Cortex of kidney (tissue), 1 donor: ENCODE measurements at places on chromosomes 5 and 9.

- DNase-seq: no peak
Measured at GRCh38 chr9:121373011-121373729, 3.1 kb upstream of the STOM start.

DNA sequence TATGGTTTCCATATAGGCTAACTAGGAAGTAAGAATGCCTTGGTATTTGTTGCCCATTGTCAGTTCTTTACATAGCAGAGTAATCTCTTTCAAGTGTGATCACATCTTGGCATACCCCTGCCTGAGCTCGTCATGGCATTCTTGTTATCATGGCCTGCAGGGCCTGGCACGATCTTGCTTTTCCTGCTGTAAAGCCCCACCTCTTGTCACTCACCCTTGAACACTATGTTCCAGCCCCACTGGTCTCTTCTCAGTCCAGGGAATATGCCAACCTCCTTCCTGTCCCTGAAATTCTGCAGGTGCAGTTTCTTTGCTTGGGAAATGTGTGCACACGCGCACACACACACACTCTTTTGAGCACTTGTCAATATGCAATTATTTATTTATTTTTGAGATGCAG, 250.2 kb upstream of the DMRT1 start:
- no peak for DNase-seq

DNA sequence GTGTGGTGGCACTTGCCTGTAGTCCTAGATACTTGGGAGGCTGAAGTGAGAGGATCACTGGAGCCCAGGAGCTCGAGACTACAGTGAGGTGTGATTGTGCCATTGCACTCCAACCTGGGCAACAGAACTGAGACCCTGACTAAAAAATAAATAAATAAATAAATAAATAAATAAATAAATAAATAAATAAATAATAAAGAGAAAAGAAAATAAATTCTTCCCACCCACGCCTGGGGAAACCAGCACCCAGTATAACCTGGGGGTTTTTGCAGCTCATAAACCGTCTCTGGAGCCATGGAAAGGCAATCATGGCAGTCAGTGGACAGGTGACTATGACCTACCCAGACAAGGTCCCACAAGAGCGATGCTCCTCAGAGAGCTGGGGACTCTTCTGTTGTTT, 7.9 kb downstream of the WNT8A start:
- DNase-seq: no peak

GRCh38 chr5:66814146-66814991, 218.2 kb downstream of the MAST4 start:
- no peak for DNase-seq

GRCh38 chr5:93072831-93073459, 508.1 kb downstream of the NR2F1-AS1 start:
- DNase-seq: no peak

DNA sequence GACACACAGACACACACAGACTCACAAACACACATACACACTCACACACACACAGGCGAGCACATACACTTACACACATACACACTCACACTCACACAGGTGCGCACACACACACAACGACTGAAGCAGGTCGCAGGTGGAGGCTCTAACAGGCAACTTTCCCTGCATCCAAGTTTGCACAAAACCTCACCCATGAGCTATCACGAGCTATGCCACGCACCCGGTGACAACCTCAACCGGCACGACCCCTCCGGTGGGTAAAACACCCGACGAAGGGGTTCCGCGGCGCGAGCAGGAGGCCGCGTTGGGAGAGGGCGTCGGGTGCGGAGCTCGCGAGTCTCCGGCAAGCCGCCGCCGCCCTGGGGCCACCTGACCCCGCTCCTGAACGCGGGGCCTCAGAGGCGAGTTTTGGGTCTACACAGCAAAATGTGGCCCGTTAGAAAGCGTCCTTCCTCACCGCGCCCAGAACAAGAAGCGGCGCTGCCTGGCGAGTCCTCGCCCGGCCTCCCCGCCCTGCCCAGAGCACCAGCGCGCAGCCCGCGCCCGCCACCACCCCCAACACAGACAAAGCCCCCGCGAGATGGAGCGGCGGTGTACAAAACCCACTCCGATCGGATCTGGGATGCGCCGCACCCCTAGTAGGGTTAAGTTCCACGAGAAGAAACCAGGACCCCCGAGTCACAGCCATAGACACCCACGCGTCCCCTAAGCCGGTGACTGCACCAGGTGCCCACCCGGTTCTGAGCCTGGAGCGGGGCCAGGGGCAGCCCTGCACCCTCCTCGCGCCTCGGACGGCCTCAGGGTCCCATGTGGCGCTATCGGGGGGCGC, 665 bp downstream of the SLC6A3 start:
- DNase-seq: no peak

DNA sequence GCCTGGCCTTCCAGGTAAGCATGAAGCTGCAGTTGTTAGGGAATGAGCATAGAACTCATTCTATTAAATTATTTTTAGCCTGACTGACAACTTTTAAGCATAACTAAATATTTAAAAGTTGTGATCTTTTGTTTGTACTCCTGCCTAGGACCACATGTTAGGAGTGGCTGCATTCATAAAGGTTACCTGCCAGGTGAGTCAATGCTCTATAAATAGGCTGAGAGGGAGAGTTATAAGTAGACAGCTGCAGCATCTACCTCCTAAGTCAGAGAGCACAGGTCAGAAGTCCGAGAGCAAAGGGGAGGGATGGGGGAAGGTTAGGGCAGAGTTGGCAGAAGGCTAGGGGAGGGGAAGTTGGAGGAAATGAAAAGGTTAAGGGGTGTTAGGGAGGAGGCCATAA, 292.4 kb upstream of the TLE4 start:
- no peak for DNase-seq

DNA sequence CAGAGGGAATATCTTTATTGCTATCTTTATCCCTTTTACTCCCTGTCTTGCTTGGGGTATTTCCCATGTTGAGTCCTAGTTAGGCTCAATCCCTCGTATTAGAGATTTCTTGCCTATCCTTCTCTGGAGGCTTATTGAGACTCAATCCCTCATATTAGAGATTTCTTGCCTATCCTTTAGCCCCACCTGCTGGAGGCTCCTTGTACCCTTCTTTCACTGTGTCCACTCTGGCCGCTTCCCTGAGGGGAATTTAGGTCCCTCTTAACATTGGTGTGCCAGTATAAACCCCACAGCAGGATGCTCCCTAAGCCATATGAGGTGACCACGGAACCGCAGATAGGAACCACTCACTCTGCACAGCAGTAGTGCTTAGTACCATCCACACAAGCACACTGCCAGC, 110.7 kb upstream of the MAMDC2 start:
- DNase-seq: no peak

- DNase-seq: no peak
Measured at GRCh38 chr5:146867996-146868708, 10.4 kb downstream of the PPP2R2B start.

GRCh38 chr5:73490088-73490487, 8.2 kb upstream of the BTF3 start:
- no peak for DNase-seq

- no peak for DNase-seq
Measured at GRCh38 chr5:75681125-75681830, 36.0 kb downstream of the POC5 start.
